NCI-H2081 (cell line): ENCODE measurements at places on chromosomes 12 and 14.
A peak's percentile ranks its signal among the peaks of the same experiment; 100 is the strongest.

- no peak for DNase-seq
These were observed 149.9 kb upstream of the RASSF8 start for GRCh38 chr12:25808604-25809003.

DNA sequence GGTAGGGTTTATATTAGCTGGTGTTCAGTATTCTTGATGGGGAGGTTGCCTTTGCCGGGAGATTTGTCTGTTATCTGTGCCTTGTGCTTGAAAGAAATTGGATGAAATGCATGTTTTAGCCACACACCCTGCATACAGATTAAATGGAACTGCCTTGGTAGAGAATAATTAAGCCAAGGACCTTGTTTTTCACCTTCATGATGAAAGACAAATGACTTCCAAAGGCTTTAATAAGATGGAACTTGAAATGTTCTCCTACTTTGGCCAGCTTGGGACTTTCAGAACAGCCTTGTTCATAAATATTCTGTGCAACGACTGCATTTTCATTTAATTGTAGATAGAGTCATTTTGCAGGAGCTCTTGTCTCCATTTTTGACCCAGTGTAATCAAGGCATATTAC lies 21.2 kb downstream of the JDP2 start:
- no peak for DNase-seq

GRCh38 chr12:51391283-51392123 lies at the start of gene GALNT6:
TSS of gene GALNT6 (minus strand) at chr12:51391406. CDS start at chr12:51379781, 11,625 bp downstream.
- peak; percentile 59 for DNase-seq

- no peak for DNase-seq
These were observed 608 bp downstream of the ZNF410 start for GRCh38 chr14:73887318-73887616.

DNA sequence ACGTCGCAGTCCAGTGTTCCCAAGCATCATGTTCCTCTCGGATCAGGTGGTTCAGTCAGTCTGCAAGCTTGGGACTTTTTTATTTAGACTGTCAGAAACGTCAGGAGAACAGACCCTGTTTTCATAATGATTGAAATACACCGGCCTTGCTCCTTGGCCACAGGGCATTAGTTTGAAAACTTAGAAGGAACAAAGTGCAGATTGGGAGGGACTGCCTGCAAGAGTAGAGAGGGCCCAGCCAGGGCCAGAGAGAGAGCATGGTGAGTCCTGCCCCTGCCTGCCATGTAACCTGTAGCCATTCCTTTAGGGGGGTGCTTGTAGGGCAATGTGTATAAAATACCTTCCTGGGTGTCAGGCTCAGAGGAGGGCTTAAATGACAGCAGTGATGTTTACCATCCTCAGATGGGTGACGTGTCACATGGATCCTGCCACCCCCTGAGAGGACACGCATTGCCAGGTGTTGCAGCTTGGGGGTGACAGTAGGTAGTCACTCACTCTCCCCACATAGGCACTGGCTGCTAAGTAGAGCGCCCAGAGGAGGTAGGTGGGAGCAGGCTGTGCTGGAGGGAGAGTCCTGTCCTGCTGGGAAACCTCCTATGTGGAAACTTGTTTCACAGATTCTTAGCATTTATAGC lies 45.7 kb downstream of the MMAB start:
- DNase-seq, result no peak

DNA sequence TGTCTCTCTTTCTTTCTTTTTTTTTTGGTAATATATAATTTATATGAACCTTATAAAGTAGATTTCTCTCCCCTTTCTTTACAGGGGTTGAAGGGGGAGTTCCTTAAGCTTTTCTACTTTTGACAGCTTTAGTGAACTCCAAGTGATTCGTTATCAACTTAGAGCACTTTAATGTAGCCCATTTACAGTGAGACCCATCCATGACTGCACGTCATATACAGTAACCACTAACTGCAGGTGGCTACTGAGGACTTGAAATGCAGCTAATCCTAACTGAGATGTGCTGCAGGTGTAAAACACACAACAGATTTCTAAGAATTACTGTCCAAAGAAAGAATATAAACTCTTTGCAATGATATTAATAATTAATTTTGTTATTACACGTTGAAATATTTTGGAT lies 582 bp downstream of the LRRIQ1 start:
- peak; percentile 14 for DNase-seq

- no peak for DNase-seq
These were observed 18.1 kb upstream of the MED13L start for GRCh38 chr12:116295327-116296263.

- DNase-seq, result no peak
These were observed 96.8 kb downstream of the ACSS3 start for GRCh38 chr12:81174664-81175063.

DNA sequence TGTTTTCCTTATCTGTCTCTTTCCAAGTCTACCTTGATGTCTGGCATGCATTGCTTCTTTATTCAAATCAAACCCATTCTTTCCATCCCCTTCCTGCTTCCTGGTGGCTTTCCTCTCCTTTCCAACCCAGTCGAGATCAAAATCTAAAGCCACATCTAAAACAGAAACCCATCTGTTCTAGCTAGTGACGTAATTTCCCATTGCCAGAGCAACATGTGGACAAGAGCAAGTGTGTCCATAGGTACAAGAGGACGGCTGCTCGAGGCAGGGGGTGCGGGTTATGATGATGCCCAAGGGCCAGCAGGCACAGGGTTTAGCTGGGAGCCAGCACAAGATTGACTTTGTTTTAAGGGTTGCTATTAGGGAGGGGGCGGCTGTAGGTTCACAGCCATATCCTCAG lies 7.0 kb downstream of the KRT80 start:
- no peak for DNase-seq

- no peak for DNase-seq
These were observed 3.4 kb downstream of the SLC6A12 start for GRCh38 chr12:210277-211141.

DNA sequence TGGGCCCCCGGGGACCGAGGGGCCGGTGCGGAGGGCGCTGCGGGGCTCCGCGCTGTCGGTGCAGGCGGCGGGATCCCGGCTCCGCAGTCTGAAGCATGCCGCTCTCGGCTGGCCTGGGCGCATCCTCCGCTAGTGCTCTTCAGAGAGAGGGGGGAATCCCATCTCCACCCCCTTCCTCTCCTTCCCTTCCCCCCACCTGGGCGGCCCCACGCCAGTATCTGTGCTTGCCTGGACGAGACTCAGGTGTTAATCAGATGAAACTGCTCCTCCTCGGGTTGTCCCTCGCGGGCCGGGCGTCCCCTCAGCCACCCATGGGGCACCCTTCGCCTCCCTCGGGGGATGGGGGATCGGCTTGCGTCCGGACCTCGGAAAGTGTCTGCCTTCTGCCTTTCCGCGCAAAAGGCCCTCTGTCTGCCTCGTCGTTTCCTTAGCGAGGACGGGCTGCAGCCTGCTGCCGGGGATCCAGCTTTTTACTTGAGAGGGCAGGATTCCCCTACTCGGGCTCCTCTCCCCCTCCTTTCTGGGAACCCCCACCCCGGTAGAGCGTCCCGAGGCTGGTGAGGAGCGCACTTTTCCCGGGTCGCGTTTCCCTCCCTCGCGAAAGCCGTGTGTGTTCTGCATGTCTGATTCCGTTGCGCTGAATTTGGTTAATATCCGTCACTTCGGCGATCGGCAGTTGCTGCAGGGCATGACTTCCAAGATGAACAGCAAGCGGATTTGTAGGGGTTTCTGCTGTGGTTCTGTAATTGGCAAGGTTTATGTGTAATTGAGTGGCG lies 1.1 kb downstream of the GPHN start:
- DNase-seq, result peak; percentile 14

- DNase-seq, result peak; percentile 32
These were observed 278.5 kb downstream of the NOVA1 start for GRCh38 chr14:26319139-26319864.

- DNase-seq, result no peak
These were observed 423.2 kb downstream of the ATP23 start for GRCh38 chr12:58364389-58365086.

- no peak for DNase-seq
These were observed 1012.0 kb downstream of the FLRT2 start for GRCh38 chr14:86541972-86542371.

DNA sequence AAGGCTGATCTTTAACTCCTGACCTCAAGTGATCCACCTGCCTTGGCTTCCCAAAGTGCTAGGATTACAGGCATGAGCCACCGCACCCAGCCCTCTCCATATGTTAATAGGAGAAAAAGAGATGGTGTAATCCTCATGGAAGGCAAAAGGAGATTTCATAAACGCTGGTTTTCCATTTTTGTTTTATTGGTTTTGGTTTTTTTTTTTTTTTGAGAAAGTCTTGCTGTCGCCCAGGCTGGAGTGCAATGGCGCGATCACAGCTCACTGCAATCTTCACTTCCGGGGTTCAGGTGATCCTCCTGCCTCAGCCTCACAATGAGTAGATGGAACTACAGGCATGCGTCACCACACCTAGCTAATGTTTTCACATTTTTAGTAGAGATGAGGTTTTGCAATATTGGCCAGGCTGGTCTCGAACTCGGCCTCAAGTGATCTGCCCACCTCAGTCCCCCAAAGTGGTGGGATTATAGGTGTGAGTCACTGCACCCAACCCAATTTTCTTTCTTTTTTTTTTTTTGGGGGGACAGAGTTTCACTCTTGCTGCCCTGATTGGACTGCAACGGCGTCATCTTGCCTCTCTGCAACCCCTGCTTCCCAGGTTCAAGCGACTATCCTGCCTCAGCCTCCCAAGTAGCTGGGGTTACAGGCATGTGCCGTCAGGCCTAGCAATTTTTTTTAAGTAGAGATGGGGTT lies 8.1 kb downstream of the PTGES3 start:
- no peak for DNase-seq

- peak; percentile 59 for DNase-seq
These were observed 73.8 kb upstream of the PTPRR start for GRCh38 chr12:70994217-70994788.

GRCh38 chr14:95503365-95504134 lies 12.9 kb downstream of the SYNE3 start:
- no peak for DNase-seq

GRCh38 chr12:28780096-28780495 lies 369.0 kb upstream of the FAR2 start:
- DNase-seq, result no peak

DNA sequence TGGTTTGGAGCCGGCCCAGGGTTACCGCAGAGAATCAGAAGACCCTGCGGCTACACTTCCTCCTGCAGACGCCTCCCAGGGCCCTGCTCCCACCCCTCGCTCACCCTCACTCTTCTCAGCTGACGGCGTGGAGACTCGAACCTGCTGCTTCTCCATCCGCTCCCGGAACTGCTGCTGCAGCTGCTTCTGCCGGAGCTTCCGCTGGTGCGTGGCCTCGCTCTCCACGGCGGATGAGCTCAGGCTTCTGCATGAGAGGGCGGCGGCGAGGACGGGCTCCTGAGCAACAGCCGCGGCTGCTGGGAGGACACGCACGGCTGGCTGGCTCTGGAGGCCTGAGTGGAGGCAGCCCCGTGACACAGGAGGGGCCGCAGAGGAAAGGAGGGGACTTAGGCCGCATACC lies 33.3 kb downstream of the RAD52 start:
- DNase-seq, result no peak

- DNase-seq, result no peak
These were observed 89.4 kb upstream of the DIO3 start for GRCh38 chr14:101471723-101472517.

- no peak for DNase-seq
These were observed 253.2 kb downstream of the MDGA2 start for GRCh38 chr14:47422191-47422590.
